GM19239 (cell line): ENCODE measurements at places on chromosomes 2 and 18.
A peak's percentile ranks its signal among the peaks of the same experiment; 100 is the strongest.

GRCh38 chr2:164705412-164706167, 84.3 kb upstream of the GRB14 start:
- no peak for DNase-seq

GRCh38 chr18:50633992-50634391, 74.1 kb downstream of the MAPK4 start:
- no peak for DNase-seq

DNA sequence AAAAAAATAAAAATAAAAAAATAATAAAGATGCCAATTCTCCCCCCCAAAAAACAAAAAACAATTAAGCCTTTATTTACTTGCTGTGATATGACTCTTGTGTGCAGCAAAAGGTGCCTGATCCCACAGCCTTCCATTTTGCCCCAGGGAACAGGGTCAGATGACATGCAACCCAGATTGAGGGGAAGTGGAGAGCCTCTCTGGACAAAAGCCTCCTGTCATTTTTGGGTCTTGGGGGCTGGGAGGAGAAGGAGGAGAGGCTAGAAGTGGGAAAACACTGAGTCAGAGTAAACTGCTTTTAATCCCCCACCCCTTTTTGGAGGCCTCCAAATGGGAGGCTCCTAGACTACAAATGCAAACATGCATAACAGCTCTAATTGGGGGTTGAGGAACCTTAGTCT, 46.6 kb upstream of the SCG2 start:
- DNase-seq = no peak

DNA sequence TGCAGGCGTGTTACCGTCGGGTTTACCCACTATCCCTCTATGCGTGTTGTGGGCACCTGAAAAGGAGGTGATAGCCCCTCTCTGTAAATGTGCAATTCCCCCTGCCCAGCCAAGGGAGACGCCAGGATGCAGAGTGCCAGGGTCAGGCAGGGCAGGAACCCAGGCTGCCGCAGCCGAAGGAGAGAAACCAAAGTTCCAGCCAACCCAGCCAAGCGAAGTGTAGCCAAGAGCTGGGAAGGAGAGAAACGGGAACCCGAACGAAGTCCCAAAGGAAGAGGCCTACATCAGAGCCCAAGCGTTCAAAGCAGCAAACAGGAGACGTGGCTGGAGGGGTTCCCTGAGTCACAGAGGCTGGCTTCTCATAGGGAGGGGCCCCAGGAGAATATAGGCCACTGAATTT, 24.2 kb upstream of the SPR start:
- no peak for DNase-seq

- DNase-seq = no peak
Measured at GRCh38 chr2:193446967-193447366, 1252.2 kb upstream of the TMEFF2 start.

GRCh38 chr18:77054288-77054605, 78.3 kb downstream of the MBP start:
- no peak for DNase-seq

- DNase-seq = no peak
Measured at GRCh38 chr2:164538240-164538866, 82.9 kb downstream of the GRB14 start.

- no peak for DNase-seq
Measured at GRCh38 chr2:165032559-165032958, 77.2 kb upstream of the SLC38A11 start.

- no peak for DNase-seq
Measured at GRCh38 chr2:46829231-46829995, 86.2 kb downstream of the MCFD2 start.

DNA sequence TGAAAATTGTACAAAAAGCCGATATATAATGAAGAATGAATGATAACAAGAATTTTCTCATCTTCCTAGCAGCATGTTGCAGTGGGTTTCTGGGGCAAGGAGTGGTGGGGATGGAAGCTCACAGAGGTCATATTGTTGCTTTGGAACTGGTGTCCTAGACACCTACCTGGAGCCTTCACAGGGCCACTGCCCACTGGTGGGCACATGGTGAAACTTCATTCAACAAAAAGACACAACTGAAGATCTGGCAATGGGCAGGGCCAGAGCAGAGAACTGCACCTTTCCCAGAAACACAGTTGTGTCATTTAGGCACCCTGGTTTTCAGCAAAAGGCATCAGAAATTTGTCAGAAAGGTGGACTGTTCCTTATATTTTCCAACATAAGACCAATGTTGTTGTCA, 115.3 kb downstream of the FHOD3 start:
- DNase-seq = no peak

GRCh38 chr2:72148003-72148836, 558 bp upstream of the CYP26B1 start:
- no peak for DNase-seq

DNA sequence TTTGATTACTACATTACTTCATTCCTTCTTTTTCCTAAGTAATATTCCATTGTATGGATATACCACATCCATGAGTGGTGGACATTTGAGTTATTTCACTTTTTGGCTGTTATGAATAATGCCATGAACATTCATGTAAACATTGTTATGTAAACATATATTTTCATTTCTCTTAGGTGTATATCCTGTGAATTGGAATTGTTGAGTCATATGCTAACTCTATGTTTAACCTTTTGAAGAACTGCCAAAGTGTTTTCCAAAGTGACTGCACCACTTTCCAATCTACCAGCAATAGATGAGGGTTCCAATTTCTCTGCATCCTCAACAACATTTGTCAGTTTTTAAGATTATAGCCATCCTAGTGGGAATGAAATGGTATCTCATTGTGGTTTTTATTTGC, 42.7 kb upstream of the CXXC1 start:
- DNase-seq = no peak

GRCh38 chr2:117232305-117232704, 582.2 kb upstream of the DDX18 start:
- no peak for DNase-seq

DNA sequence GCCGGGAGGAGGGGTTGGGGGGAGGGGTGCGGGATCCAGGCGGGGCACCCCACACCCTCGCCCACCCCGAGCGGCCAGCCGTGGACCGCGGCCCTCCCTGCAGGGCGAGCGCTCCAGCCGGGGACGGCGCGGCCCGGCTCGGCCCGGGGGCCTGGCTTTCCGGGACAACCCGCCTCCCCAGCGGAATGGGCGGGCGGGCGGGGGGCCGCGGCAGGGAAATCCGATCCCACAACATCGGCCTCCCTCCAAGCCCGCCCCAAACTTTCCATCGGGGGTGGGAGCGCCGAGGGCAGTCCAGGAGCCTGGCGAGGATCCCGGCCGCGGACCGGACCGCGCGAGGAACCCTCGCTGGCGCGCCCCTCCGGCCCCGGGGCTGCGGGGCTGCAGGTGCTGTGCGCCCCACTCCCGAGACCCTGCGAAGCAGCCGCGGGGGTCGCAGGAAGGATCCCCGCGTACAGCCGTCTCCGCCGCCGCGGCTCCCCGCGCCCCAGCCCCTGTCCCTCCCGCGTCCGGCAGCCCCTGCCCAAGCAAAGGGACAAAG, 529 bp downstream of the SEMA4C start:
- no peak for DNase-seq

DNA sequence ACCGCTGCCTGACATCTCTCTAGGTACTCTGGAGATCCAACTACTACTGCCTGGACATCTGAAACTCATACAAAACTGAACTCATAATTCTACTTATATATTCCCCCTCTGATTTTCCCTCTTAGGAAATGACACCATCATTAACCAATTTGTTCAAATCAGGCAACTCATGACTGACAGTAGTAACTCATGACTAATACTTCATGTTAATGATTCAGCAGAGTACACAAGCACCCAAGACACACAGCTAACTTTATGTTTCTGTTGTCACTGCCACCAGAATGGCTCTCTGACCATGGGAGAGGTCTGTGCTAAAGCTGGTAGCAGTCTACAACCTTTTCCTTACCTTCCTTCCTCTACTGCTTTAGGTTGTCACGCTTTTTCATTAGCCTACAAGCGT, 91.1 kb downstream of the ITSN2 start:
- no peak for DNase-seq

GRCh38 chr18:63373161-63373560, 6.2 kb upstream of the KDSR start:
- no peak for DNase-seq

- no peak for DNase-seq
Measured at GRCh38 chr2:207469943-207470729, 59.6 kb upstream of the CREB1 start.

DNA sequence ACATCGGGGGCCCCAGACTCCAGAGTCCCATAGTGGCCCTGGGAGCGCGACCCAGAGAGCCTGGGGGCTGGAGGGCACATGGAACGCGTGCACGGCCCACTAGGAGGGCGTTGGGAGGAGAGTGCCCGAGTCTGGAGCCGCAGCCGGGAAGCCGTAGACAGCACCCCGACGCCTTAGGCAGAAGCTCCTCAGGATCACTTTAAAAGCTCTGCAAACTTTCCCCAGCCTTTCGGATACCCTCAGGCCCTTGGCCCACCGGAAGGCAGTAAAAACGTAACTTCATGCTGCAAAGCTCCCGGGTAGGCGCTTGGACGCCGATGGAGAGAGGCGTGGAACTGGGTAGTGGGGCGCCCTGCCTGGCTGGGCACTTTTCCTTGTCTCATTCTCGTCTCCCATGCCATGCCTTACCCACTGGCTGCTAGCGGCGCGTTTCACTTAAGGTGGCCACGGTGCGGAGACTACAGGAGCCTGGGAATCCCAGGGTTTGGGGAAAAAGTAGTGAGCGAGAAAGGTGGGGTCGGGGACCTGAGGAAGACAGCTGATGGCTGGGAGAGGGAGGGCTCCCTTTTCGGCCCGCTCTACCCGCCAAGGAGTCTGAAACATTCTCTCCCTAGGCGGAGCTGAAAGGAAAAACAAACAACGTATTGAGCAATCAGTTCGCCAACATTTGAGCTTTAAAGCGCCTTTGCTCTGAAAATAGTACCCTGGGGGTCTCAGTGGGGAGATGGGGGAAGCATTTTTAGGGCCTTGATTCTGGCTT, 141.8 kb downstream of the MEIS1 start:
- no peak for DNase-seq

GRCh38 chr2:189836644-189837043, 52.4 kb downstream of the PMS1 start:
- no peak for DNase-seq

DNA sequence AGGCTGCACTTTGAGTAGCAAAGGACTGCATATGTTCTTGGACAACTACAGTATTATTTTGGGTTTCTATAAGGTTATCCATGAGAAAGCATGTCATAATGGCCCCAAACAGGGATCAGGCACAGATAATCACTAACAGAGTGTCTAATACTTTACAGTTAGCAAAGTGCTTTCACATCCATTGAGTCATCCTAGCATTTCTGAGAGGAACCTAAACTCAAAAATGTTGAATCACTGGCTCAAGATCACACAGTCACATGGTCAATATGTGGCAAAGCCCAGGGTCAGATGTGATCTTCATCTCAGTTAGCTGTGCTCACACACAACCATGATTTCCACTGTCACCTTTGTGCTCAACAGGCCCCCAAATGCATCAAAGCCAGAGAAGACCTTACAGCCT, 156.1 kb upstream of the VRK2 start:
- DNase-seq = no peak

GRCh38 chr2:106990297-106990696, 104.3 kb upstream of the ST6GAL2 start:
- DNase-seq = no peak

GRCh38 chr18:68937029-68937599, 139.2 kb downstream of the CCDC102B start:
- DNase-seq = no peak

DNA sequence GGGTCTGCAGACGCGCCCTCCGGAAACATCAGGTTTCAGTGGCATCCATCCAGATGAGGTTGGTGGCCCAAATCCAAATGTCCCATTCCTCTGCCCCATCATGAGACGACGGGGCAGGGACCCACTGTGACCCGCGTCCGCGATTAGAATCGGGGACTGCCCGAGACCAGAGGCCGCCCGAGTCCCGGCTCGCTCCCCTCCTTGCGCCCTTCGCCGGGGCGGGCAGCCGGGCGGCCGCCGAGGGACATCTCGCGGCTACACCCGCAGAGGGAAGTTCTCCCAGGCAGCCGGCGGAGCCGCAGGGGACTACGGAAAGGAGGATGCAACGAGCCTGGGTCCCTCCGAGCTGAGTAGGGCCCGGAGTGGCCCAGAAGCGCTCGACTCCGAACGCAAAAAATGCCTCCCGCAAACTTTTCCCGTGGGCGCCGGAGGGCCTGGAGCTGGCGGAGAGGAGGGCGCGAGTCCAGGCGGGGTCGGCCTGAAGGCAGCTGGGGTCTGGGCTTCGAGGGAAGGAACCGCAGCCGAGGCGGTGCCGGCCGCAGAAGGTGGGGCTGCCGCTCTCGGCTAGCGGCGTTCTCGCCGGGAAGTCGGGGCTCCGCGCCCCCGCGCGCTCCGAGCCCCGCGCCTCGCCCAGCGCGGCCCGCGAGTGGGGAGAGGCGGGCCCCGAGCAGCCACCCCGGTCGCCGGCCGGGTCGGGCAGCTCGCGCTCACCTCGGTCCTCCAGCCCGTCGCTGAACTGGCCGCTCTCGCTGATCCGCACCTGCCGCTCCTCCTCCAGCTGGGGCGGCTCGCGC, 580 bp downstream of the TMEM163 start:
- DNase-seq = peak; percentile 28

- no peak for DNase-seq
Measured at GRCh38 chr2:40404517-40404916, 47.4 kb downstream of the SLC8A1 start.

- no peak for DNase-seq
Measured at GRCh38 chr2:210493528-210493927, 17.0 kb upstream of the LANCL1 start.

- DNase-seq = no peak
Measured at GRCh38 chr2:35082072-35082471, 1273.5 kb upstream of the CRIM1 start.

GRCh38 chr2:27715318-27716210, 51.9 kb downstream of the SLC4A1AP start:
- DNase-seq = no peak

DNA sequence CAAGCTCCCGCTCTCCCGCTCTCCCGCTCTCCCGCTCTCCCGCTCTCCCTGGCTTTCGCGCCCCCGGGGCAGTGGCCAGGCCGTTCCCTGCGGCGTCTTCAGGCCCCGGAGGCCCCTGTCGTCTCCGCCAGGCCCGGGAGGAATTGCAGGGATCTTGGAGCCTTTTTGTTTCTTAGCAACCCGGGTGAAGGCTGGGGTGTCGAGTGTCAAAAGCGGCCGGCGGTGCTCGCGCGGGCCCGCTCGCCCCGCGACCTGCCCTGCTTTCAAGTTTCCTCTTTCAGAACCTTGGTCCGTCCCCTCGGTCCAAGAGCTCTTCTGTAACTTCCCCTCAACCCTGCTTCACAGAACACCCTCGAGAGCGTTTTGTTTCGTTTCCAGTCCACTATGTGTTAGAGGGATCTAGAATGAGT, 1.4 kb downstream of the RNF138 start:
- peak; percentile 41 for DNase-seq

DNA sequence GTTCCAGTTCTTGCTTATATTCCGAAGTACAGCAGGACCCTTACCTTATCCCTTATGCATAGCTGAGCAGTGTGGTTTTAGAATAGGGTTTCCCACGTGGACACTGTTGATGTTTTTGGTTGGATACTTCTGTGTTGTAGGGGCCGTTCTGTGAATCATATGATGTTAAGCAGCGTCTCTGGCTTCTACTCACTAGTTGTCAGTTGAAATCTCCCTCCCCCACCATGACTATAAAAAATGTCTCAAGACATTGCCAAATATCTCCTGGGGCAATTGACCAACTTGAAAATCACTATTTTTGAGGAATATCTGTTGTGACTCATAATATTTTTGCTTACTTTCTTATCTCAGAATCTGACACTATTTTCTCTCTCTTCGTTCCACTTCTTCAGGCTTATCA, 713.7 kb downstream of the TSN start:
- DNase-seq = no peak
